ENCODE measurements at places on chromosomes 1 and 21.

DNA sequence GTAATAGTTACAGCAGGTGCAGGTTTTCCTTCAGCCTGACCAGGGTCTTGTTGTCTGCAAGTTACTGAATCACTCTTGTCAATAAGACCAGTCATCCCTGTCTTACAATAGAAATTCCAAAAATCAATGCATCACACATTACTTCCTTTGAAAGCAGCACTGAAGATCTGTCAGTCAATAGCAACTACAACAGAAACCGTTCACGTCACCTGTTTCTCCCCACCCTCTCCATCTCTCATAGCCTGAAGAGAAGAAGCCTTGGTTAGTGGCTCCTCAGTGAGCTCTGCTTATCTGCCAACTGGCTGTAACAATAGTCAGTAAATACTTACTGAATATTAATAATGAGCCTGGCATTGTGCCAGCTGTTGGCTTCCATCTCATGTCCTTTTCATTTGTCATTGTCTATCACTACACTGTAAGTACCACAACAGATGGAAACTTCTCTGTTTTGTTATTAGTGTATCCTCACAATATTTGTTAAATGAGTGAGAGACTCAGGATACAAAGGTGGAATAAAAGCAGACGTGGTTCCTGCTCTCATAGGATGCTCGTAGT, 195.2 kb downstream of the S1PR1 start:
- no peak for DNase-seq

DNA sequence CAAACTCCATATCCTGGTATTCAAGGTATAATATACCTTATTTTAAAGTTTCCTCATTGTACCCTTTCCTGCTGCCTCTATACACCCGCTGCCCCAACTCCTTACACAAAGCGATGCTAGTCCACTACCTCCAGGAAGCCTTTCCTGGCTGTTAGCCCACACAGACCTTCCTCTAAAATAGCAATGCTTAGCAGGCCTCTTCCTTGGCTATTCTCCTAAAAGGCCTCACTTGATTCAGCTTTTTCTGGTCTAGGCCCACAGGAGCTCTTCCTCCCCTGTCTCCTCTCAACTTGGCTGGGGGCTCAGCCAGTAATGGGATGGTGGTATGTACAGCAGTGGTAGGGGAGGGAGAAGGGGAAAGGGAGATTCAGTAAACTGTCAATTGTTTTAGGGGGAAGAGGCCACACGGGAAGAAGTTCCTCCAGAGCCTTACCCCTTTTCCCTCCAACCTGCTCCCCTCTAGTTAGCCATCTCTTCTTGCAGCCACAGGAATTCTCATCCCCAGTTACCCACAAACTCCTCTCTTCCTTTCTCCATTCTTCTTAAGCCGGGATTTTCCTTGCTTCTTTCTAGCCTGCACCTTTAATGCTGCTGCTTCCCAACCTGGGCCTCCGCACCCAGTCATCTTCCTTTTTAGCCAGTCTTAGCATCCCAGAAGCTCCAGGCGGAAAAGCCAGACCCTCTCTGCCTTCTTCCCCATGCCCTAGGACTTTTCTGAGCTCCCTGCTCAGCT, 2.6 kb downstream of the LRRC41 start:
- no peak for DNase-seq

DNA sequence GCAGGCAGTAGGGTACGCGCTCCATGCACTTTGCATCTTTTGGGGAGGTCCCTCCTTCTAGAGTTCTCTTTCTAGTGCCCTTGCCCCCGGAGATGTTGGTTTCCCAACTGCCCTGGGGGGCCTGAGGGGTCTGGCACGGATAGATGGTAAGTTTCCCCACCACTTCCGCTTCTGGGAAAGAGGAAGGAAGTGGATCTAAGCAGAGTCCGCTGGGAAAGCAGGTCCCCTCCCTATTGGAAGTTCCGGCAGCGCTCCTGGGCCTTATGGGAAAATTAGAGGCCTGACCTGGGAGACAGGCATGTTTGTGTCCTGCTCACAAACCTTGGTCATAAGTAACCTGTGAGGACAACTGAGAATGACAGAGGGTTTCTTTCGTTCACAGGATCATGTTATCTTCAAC, 274.4 kb downstream of the RPS6KC1 start:
- DNase-seq: no peak

DNA sequence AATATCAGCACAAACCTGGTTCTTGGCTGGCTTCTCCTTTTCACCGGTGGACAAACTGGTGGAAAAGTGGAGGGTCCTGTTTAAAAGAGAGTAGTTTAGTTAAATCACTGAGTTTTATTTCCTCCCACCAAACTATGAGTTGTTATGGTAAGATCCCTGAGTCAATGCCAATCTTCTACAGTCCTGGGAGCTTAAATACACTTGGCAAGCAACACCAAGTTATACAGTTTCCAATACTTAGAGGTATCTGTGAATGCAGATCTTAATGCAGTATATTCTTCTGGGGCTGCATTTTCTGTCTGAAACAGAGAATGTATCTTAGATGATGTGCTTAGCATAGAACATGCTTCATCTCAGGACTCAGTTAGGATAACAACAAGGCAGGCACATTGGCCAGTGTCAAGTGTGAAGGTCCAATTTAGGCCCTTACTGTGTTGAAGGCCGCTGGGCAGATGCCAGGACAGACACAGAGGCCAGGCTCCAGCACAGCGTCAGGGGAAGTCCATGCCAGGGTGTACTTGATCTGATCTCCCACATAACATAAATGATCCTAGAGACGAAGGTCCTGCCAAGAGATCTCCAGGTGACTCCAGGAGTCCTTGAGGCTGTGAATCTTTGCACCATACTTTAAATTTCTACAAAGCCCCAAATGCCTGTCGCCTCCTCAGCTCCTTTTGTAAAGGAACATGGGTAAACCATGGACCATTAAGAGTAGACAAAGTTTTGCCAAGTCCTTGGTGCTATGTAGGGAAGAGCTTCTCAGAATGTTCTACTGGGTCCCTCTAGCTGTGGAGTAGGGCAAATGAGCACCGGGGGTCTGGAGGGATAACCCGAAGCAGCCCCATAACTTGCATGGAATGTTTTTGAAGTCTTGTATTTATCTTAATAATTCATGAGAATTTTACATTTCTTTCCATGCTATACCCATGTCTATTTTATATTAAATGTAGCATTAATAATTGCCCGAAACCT, 76.8 kb downstream of the KCNJ15 start:
- no peak for DNase-seq

GRCh38 chr21:42522771-42523170, 9.1 kb downstream of the SLC37A1 start:
- no peak for DNase-seq

DNA sequence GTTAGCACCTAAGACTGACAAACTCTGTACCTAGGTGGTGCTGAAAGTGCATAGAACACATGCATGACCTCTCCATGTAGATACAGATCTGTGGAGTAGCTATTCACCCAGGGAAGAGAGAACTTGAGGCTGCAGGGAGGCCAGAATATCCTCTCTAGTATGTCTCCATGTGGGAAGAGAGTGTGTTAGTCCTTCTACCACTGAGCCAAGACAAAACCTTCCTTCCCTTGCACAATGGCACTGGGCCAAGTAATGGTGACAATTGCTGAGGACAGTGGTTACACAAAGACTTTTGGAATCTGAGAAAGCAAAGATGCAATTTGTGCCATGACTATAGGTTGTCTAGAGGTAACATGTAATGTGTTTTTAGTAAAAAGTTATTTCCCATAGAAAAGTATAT, 52.3 kb downstream of the C1orf198 start:
- no peak for DNase-seq
